Fibroblast of lung (primary cell): ENCODE measurements at places on chromosomes 2 and 18.

DNA sequence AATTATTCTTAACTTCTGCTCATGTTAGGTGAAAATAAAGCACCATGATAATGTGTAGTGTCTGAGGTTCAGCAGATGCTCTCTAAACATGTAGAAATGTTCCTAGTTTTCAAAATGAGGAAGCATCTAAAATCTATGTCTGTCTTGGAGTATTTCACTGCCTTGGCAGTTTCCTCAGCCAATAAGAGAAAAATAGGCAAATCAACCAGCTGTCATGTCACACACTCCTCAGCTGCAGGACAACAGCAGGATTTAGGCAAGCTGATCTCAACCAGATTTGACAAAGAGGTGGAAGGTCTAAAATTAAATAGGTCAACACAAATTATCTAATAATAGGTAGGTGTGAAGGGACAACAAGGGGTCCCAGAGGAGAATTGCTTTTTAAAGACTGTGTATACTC lies 164.1 kb upstream of the BOD1L2 start:
- no peak for DNase-seq

DNA sequence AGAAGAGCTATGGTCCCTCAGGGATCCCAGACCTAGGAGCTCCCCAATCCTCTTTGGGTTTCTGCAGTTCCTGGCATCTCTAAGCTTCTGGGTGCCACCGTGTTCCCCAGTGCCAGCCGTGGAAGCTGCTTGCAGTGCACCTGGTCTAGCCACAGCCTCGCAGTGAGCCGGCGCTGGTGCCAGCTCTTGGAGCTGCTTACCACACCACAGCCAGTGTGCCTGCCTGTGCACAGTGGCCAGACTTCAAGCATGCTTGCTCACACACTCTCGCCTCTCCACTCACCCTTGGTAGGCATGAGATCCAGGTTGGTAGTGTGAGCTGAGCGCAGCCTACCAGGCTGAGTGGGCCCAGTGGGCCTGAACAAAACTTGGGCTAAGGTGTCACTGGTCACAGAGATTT lies 971.9 kb downstream of the DCDC2C start:
- DNase-seq, result no peak

DNA sequence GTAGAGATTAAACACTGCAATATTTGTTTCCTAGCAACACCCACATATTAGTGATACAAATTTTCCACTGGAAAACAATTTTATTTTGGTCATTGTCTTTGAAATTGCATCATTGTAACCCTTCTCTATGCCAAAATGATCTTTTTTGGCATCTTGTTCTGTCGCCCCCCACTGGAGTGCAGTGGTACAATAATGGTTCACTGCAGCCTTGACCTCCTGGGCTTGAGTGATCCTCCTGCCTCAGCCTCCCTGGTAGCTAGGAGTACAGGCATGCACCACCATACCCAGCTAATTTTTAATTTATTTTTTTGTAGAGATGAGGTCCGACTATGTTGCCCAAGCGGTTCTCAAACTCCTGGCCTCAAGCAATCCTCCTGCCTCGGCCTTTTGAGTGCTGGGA lies 117.4 kb downstream of the PIK3C3 start:
- no peak for DNase-seq

DNA sequence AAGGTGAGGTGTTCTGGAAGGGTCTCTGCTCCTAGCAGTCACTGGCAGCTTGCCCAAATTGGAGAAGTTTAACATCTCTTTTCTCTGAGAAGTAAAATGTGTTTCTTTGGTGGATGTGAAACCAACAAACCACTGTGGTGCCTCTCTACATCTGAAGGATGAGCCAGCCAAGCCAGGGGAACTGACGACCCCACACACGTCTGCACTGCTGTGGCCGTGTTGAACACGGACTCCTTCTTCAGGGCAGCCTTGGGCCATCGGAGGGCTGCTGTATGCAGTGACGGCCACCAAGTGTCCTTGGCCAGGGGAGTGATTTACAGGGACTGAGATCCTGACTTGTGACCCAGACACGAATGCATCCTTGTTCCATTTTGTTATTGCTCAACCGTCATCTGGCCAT lies 207.8 kb downstream of the ACKR3 start:
- DNase-seq, result no peak

- DNase-seq, result no peak
Measured at GRCh38 chr2:241339839-241340630, 16.1 kb upstream of the FARP2 start.

DNA sequence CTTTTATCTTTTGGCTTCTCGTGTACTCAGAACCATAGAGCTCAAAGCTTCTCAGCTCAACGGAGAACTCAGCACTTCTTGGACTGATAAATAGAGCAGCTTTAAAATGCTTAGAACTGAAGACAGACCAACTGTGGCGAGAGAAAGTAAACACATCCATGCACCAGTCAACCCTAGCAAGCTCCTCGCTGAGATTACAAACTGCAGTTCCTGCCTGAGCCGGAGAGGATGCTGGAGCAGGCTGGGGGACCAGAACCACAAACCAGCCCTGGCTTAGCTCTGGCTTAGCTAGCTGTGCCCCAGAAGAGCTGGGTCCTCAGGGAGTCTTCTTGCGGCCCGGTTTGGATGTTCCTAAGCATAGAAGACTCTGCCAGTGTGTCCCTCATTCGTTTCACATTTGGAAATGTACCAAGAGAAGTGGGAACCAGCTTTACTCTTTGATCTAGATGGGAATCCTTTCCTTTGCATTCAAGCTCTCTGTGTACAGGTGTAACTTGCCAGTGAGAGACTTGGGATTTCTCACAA lies 5.6 kb downstream of the PAX8 start:
- DNase-seq, result peak; percentile 38
